Immature natural killer cell (primary cell): ENCODE measurements at places on chromosomes 4 and X.
A peak's percentile ranks its signal among the peaks of the same experiment; 100 is the strongest.

GRCh38 chrX:134613396-134613795 is 44.9 kb downstream of the PLAC1 start:
- no peak for DNase-seq

- no peak for DNase-seq
Observed at GRCh38 chr4:38514465-38515146, 149.4 kb upstream of the KLF3 start.

DNA sequence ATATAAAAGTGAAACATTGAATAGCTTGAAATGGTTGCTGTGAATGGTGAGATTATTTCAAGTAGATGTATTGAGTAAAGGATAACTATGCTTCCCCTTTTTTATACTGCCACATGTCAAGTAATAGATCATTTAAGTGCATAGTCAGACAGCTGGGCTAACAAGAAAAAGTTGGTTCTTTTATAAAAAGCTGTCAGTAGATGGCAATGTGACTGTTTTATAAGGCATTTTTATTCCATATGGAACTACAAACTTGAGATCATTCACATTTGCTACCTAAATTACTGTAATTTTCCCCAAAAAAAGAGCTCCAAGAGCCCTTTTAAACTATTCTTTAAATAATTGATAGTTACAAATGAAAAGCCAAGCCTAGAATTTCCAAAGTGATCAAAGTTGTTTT is 831.0 kb downstream of the C4orf33 start:
- no peak for DNase-seq

DNA sequence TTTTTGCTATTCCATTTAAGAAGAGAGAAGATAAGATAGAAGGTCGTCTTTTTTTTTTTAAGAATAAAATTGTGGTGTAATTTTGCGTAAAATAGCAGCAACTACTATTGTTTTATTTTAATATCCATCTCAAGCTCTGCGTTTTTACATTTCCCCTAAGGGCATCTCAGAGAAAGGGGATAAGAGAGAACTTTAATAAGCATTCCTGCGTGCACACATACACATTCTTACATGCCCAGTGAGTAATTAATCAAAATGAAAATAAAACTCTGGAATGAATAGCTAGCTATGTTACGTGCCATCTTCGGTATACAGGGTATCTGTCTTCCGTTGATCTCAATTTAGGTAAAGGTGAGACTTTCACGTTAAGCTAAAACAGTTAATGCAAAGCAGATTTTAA is 200.3 kb upstream of the TENM3 start:
- no peak for DNase-seq

GRCh38 chr4:185374573-185374972 is 21.2 kb downstream of the LRP2BP start:
- no peak for DNase-seq

- no peak for DNase-seq
Observed at GRCh38 chr4:127782025-127782274, 172 bp upstream of the HSPA4L start.

GRCh38 chr4:72679666-72680065 is 110.6 kb upstream of the ADAMTS3 start:
- no peak for DNase-seq

DNA sequence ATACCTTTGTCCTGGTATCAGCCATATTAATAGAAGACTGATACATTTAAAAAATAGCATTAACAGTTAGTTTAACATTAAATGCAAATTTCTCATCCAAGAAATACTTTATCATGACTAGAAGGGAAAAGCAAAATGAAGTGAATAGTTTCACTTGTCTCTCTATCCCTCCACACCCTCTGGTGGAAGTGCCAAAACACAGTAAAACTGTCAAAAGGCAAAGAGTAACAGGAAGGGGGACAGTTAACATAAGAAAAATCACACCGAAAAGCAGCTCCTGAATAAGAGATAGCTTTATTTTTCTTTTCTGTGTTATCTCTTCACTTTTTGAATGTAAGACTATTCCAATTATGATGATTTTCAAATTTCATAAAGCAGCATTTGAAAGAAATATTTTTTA is 187.2 kb downstream of the FBXW7 start:
- DNase-seq = peak; percentile 24

- no peak for DNase-seq
Observed at GRCh38 chr4:168879188-168879587, 130.9 kb downstream of the CBR4 start.
